ENCODE measurements at places on chromosomes 1 and 21.

- DNase-seq, result no peak
Observed at GRCh38 chr1:150352866-150353265, 11.1 kb upstream of the RPRD2 start.

DNA sequence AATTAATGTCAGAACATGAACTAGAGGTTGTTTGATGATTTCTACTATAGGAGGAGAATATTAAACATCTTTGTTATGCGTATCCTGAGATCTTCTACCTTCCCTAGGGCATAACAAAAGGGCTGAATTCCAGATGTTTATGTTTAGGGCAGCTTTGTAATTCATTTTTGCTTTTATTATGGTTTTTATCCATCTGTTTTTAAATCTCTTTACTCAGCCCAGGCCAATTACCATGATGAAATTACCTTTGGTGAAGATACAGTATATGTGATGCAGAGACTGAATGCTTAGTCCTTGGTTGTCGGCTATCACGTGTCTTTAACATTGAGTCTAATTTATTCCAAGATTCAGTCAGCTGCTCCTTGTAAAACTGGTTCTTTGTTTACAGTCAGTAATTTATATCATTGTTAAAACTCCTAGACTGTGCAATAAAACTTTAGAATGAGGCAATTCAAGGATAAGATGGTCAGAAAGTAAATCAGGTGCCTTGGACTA, 176.9 kb downstream of the CTH start:
- no peak for DNase-seq

GRCh38 chr1:72547412-72547811, 265.1 kb upstream of the NEGR1 start:
- no peak for DNase-seq

- no peak for DNase-seq
Observed at GRCh38 chr21:35649186-35649585, 411.1 kb downstream of the SETD4 start.

DNA sequence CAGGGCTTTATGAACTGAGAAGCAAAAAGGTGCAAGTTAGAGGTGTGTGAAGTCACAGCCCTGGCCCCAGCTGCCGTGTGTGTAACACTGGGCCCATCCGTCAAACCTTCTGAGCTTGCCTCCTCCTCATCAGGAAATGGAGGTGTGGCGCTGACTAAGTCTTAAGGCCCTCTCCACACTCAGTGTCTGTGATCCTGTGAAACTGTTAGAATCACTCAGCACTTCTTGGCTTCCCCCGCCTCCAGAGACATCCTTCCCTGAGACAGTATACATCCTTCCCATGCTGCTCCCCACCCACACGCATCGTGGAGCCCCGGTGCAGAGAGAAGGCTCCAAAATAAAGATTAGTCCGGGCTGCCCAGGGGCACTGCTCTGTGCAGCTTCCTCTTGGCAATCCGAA, 33.3 kb downstream of the LRP8 start:
- DNase-seq, result peak; percentile 19

GRCh38 chr1:106879538-106879937, 176.9 kb upstream of the PRMT6 start:
- no peak for DNase-seq

DNA sequence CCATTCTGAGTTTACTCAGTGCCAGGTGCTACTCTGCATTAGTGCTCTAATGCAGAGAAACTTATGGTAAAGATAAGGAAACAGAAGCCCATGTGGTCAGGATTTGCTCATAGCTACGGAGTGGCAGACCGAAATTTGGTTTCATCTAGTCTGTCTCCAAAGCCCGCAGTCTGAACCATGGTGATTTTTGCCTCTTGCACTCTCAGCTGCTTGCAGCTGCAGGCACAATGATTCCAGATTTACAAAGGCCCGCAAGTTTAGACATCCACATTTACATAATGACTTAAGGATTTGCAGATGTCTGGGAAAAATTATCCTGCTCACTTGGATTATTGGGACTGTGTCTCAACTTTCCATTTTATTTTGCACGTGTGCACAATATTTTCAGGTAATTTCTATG, 161.3 kb upstream of the KCNJ6 start:
- no peak for DNase-seq

DNA sequence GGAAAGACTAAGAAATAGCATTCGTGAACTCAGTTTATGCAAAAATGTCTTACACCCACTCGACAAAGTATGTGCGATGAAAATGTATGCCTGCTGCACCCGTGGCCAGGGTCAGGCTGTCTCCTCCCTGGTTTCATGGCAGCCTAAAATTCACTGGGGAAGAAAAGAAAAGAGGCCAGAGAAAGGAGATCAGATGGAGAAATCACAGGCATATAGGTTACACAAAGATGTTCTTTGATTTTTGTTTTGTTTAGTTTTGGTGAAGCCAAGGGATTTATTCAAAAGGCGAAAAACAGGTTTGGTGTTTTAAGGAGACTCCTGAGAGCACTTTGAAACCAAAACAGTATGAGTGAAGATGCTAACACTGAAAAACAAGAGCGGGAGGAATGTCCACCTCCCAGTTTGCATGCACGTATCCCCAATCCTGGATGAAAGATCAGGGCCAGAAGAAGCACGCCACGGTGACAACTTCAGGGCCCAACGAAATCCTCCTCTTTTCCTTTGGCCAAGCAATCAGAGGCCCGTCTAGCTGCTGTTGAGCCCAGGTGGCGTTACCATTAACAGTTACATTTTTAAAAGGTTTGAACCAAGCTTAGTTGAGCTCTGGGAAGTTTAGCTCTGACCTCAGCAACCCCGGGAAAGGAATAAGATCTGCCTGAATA, 992 bp upstream of the SSX2IP start:
- DNase-seq, result no peak

DNA sequence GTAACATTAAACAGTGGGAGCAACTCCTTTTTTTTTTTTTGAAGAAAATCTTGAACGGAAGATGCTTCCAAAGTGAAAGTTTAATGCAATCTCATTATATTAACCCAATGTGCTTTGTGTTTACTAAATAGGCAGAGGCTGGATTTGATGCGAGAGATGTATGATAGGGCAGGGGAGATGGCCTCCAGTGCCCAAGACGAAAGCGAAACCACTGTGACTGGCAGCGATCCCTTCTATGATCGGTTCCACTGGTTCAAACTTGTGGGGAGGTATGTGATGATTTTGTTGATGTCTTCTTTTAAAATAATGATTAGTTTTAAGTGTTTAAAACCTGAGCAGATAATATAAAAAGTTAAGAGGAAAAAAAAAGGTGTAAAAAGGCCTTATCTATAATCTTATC, 74.2 kb upstream of the PGD start:
- no peak for DNase-seq

- DNase-seq, result no peak
Observed at GRCh38 chr1:47805018-47805417, 192.2 kb downstream of the TRABD2B start.

DNA sequence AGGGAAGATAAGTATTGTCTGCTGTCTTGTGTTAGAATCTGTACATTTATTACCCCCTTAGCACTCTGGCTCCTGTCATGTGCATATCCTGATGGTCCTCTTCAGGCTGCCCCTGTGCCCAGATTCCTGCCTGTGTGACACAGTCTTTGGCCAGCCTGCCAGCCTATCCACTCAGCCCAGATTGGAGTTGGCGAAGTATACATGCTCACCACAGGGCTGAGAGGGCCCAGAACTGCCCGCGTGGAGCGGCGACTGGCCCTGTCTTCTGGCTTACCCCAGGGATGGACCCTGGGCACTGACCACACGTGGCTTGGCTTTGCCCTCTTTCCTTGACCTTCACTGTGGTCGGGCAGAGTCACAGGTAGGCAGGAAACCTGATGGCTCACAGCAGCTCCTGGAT, 11.4 kb downstream of the RNF220 start:
- DNase-seq, result no peak

GRCh38 chr1:153872331-153872730, 50.4 kb downstream of the GATAD2B start:
- DNase-seq, result no peak

- DNase-seq, result no peak
Observed at GRCh38 chr1:77342745-77343144, 60.9 kb downstream of the AK5 start.

DNA sequence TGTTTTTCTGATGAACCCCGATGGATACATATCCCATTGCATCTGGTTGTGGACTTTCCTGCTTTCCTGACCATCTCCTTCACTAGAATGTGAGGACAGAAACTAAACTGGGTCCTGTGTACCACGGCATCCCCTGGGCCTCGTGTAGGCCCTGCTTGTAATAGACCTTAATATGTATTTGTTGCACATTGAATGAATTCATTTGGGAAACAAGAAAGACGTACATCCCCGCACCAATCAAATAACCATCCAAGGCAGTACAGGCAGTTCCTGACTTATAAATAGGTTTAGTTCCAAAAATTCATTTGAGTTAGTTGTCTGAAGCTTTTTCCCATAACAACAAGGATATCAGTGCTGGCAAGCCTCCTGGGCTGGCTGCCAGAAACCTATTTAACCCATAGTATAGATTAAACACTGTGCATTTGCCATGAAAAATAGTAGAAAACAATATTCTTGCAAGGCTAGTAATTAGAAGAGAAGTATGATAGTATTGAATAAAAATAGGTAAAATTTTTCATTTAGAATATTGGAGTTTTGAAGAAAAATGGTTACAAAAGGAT, 81.8 kb upstream of the CD34 start:
- DNase-seq, result no peak

DNA sequence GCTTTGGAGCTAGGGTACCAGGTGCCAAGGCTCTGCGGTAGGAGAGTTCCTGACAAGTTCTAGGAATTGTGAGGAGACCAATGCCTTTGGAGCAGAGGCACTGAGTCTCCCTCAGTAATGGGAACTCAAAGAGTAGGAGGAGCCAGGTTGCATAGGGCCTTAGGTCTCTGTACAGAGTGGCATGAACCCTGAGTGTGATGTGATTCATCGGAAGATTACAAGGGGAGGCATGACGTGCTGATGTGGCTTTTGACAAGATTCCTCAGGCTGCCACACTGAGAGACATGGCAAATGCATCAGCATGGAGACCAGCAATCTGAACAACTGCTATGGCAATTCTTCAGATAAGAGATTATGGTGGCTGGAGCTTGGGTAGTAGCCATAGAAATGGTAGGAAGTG, 94.6 kb upstream of the SLC44A3 start:
- DNase-seq, result no peak

DNA sequence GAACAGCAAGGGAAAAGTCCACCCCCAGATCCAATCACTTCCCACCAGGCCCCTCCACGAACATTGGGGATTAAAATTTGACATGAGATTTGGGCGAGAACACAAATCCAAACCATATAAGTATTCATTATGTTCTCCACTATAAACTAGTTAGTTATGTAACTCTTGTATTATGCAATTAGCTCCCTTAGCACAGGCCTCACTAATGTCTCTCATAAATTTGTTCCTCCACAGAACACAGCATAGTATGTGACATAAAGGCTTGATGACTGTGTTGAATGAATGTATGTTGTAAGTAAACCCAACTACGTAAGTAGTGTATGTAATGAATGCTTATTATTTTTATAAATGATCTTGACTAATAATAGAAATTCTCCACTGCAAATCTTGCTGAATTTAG, 223.3 kb upstream of the ZRANB2 start:
- no peak for DNase-seq

DNA sequence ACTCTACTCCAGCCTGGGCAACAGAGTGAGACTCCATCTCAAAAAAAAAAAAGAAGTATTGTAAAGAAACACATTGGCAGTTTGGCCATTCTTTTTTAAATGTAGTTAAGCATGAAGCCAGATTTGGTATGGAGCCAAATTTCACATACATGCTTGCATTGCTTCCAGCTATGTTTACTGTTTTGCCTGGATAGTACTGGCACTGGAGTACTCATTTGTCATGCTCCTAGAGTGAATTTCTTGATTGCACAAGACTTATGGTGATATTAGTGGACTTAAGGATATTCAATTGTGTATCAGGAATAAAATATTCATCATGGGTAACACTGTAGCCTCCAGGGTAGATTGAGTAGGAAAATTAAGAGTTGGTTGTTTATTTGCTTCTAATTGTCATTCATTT, 24.5 kb upstream of the SLC9A1 start:
- DNase-seq, result no peak

- no peak for DNase-seq
Observed at GRCh38 chr21:16250273-16250672, 520.5 kb downstream of the USP25 start.

DNA sequence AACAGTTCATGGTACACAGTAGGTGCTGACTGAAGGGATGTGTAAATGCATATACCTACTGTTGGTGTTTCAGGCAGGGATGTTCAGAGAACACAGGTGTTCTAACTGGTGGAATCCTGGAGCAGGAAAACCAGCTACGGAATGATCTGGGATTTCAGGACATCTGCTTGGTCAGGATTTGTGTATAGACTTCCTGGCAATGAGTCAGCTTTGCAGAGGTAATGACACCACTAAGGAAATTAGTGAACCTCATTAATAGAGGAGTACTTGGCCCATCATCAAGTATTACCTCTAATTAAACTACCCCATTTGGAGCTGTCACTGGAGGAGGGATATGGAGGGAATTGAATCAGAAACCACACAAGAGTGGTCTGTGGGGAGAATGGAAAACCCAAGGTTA, 7.3 kb downstream of the MRPL37 start:
- DNase-seq, result no peak

GRCh38 chr1:183411091-183411490, 7.1 kb downstream of the NMNAT2 start:
- no peak for DNase-seq

GRCh38 chr21:24890021-24890420, 717.3 kb downstream of the MRPL39 start:
- no peak for DNase-seq
